ENCODE measurements at places on chromosomes 6 and 20.

GRCh38 chr6:27312950-27313271, 838 bp upstream of the POM121L2 start:
- no peak for DNase-seq

- no peak for DNase-seq
Observed at GRCh38 chr6:63121166-63121565, 90.1 kb upstream of the FKBP1C start.

DNA sequence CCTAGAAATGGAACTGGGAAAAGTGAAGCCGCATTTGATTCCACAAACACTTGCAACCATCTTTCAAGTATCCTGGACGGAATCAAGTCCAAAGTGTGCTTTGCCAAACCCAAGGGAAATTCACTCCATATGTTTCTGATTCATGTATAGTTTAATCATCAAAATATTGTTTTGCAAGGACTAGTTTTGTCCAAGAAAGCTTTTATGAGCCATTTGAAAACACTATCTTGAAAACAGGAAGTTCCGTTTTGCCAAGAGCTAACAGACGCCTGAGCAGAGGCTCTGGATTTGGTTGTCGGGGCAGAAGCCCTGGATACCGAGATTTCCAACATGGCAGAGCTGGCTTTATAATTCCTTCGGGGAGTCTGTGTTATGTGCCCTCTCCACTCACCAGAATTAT, 251.1 kb downstream of the PHACTR1 start:
- DNase-seq = no peak

GRCh38 chr6:140183881-140184280, 809.4 kb upstream of the CITED2 start:
- no peak for DNase-seq

DNA sequence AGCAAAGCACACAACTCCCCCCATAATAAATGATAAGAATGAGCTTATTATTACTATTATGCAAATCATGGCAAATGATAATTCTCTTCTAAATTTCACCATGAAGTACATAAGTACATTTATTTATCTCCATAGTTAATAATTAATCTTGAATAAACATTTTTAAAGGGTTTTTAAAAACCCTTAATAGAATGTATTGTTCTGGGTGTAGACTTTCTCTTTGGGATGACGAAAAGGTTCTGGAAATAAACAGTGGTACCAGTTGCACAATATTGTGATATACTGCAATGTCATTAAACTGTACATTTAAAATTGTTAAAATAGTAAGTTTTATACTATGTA, 18.0 kb downstream of the DST start:
- DNase-seq = no peak

GRCh38 chr6:24643920-24644319, 2.1 kb downstream of the KIAA0319 start:
- DNase-seq = no peak

DNA sequence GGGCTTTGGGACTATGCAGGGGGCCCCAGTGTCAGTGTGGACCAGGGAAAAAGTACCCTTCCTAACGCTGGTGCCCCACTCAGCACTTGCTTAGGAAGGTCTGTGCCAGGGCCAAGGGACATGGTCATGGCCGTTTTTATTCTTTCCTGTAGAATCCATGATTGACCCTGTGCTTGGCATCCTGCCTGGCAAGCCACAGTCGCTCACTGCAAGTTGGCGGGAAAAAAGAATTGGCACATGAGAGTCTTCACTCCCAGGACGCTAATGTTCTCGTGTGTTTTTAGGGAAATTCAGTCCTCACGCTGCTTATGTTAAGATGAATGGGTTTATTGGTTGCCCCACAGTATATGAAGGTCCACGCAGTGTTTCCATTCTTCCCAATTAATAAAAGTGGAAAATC, 253.4 kb downstream of the CDH4 start:
- DNase-seq = no peak

DNA sequence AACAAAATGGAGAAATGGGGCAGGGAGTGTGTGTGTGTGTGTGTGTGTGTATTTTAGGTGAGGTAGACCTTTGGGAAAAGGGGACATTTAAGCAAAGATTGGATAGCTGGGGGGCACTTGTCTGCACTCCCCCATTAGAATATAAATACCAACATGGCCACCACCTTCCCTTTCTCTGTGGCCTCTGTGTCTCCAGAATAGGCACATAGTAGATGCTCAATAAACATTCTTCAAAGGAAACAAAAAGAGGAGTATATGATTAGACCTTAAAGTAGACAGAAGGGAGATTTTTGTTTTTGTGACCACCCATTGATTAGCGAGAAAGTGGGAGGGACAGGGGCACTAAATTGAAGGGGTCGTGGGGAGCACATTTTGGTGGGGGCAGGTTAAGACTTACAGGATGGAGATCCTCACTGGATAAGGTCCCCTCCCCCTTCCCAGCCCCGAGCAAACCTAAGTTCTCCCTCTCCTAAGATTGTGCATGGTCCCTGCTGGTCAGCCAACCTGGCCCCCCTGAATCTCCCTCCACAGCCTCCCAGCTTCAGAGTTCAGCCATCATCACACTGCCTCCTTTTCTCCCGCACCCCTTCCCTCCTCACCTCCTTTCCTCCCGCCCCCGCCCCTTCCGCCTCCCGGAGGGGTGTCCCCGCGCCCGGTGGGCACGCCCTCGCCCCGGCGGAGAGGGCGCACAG, 514 bp upstream of the TSHZ2 start:
- no peak for DNase-seq

DNA sequence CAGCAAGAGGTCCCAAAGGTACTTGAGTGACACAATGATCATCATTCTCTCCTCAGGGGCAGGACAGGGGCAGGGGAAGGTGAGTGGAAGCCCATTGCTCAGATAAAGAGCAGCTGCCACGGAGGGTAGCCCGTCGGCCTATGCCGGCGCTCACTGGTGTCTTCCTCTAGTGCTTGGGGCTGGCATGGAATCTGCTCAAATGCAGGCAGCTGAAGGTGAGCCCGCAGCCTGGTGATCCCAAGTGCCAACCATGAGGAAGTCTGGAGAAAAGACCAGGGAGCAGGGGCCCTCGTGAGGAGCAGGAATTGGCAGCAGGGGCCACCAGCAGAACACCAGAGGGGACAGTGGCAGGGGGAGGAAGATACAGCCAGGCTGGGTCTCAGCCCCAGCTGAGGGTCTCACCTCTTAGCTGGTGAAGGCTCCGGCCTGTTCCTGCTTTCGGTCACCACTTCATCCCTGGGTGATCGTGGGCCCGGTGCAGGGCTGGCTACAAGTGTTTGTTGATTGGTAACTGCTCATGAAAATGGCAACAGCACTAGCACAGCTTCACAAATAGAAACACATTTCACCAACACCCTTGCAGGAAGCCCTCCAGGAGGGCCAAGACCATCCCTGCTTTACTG, 24.7 kb downstream of the RBCK1 start:
- DNase-seq = no peak

GRCh38 chr6:108789475-108789874, 58.7 kb upstream of the ARMC2 start:
- no peak for DNase-seq

GRCh38 chr6:145345094-145345493, 390.2 kb downstream of the EPM2A start:
- no peak for DNase-seq

DNA sequence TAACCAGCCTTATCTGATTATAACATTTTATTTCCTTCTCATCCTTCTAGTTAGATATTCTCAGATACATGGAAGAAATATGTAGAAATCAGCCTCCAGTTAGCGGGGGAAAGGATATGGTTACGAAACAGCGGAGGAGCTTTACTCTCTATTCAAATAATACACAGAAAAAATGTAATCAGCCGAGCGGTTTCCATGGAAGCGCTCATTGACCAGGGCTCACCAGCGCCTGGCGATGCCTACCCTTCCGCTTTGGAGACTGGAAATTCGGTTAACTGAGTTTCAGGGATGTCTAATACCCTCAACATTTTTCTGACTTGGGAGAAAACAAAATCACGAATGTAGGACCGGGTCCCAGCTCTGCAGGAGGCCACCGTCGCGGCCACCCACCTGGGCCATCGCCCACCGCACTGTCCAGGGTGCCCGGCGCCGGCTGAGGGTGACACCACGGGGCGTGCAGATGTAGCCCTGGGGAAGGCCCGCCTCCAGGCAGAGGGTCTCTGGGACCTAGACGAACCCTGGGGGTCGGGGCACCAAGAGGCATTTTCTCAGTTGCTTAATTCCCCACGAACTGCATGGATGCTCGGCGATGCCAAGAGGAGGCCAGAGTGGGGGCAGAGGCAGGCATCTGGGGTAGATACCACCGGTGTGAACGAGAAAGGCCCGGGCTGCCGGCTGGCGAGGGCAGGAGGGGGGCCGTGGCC, 1.7 kb downstream of the PRR18 start:
- no peak for DNase-seq

DNA sequence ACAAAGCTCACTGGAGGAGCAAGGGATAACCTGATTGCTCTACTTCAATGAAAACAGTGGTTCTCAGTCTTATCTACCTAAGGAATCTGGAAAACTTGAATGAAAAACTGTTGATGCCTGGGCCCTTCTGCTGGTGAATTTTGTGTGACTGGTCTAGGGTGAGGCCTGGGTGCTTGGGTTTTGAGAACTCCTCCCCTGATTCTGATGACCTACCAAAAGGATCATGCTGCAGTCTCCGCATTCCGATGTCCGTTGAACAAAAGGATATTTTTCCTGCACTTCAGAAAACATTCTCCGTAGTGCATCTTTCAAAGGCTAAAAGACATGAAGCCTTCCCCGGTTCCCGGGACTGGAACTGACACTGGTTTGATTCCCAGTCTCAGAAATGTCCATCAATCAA, 157.9 kb downstream of the SYNDIG1 start:
- no peak for DNase-seq

- DNase-seq = no peak
Observed at GRCh38 chr20:24304291-24304690, 165.1 kb upstream of the SYNDIG1 start.

- DNase-seq = no peak
Observed at GRCh38 chr6:154039231-154039842, at the start of gene OPRM1. Gene OPRM1 (plus strand): TSS chr6:154039240. CDS start chr6:154039545, 305 bp downstream.

DNA sequence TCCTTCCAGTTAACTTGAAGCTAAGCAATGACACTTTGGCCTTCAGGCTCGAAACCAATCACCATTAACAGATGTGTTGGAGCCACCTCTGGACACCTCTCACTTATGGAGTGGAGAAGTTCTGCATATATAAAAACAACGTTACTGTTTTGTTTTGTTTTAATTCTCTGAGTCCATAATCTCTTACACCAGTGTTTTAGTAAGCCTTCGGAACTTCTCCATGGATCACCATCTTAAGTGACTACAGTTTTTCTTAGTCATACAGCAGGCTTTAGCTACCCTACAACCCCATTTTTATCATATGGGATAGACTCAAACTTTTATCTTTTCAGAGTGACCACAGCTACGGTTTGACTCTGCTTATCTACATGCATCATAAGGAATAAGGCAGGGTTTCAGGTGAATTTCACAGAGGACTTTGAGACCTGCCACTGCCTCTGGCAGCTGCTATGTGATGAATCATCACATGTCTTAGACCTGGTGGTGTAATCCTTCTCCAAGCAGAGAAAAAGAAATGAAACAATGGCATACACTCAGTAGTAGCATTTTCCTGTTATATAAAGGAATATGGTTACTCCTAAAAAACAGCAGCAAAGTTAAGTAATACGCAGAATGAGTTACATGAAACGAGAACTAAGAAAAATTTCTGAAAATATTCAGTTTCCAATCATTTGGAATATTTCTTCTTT, 5.5 kb upstream of the HDDC2 start:
- DNase-seq = no peak

DNA sequence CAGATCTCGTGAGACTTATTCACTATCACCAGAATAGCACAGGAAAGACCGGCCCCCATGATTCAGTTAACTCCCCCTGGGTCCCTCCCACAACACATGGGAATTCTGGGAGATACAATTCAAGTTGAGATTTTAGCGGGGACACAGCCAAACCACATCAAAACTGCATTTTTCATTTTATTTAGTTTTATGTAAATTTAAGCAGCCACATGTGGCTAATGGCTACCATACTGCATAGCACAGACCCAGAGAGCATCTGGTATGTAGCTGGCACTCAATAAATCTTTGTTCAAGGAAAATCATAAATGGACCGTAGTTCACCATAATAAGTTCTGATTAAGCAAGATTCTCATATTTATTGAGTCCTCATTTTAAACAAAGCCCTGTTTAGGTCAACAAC, 15.3 kb downstream of the GFOD1 start:
- no peak for DNase-seq

GRCh38 chr20:47647994-47648393, 137.3 kb downstream of the SULF2 start:
- no peak for DNase-seq

DNA sequence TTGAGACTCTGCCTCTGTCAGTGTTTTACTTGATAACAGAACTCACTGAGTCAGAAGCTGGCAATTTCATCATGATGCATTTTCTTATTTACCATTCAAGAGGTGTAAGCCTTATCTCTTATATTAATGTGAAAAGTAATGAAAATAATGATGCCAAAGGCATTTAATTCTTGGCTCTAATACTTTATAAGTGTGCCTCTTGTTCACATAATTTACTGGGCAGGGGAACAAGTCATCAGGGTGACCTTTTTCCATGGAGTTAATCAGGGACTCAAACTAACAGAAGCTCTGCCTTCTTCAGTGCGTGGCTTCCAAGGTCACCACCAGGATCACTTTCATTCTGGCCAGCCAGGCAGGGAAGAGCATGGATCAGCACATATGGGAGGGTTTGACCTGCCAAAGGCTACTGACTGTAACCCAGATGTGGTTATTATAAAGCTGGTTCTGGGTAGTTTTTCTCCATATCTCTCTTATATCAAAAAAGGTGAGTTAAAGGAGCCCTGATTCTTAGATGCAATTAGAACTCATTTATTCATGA, 5.2 kb upstream of the PLCB1 start:
- DNase-seq = no peak

- no peak for DNase-seq
Observed at GRCh38 chr6:33249732-33250630, 21.7 kb downstream of the VPS52 start.

DNA sequence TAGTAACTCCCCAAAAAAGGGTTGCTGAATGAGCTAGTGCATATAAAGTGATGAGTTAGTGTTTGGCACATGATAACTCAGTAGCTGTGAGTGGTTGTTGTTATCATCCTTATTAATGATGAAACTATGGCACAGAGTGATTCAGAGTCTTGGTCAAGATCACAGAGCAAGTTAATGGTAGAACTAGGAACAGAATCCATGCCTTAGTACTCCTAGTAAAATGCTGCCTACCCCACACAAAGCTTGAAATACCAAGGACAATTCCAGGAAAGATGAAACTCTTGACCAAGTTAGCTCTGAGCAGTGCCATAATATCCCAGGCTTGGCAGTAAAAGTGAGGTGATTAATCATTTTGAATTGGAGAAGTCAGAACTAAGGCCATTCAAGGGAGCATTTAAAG, 109.1 kb upstream of the ENPP5 start:
- no peak for DNase-seq

- DNase-seq = no peak
Observed at GRCh38 chr20:32898729-32899128, 40.0 kb downstream of the EFCAB8 start.

GRCh38 chr20:3667434-3668037, 4.3 kb upstream of the GFRA4 start:
- DNase-seq = no peak

All from activated CD8-positive, alpha-beta memory T cell treated with anti-CD3 and anti-CD28 coated beads for 4 hours (primary cell).